H9 (cell line): ENCODE measurements at places on chromosomes 5 and 9.
A peak's percentile ranks its signal among the peaks of the same experiment; 100 is the strongest.

DNA sequence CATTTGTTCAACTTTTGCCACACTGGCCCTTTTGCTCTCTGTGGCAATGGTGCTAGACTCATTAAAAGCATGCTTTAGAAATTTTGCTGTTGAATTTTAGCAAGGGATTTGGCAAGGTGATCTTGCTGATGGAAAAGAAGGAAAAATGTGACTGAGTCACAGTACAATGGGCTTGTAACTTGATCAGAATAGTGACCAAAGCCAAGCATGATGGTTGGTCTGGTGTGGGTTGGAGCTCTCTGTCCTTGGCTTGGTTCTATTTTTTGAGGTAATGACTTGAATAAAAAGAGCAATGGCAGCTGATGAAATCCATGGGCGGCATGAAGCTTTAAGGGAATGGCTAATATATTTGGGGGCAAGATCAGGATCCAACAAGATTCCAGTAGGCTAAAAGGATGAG lies 114.4 kb upstream of the ZNF366 start:
- DNase-seq = no peak

- no peak for DNase-seq
These were observed 57.1 kb downstream of the SUSD1 start for GRCh38 chr9:112118009-112118408.

DNA sequence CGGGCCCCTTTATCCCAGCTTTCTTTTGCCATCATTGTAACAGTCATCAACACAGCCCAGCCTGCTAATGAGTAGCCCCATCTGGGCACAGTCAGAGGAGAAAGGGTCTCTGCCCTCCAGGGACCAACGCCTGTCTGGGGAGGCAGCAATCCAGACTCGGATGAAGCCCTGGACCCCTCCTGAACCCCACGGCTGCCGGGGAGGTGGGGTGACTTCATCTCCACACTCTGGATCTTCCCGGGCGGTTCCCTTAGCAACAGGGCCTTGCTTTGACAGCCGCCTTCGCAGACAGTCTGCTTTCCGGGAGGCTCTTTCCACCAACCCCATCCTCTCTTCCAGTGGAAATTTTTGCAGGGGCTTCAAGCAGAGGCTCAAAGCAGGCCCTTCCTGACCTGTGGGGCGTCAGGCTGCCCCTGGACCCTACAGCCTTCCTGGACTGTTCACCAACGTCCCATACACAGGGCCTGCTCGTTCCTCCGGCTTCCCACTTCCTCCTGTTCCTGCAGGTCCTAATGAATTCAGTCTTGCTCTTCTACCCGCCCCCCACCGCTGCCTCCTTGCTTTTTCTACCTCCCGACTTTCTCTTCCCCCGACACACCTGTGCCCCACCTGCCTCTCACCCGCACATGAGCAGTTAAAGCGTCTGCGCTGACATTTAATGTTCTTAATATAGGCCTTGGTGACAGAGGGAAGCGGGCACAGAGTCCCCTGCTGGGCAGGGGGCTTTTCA lies 161.7 kb upstream of the MVB12B start:
- DNase-seq = no peak

DNA sequence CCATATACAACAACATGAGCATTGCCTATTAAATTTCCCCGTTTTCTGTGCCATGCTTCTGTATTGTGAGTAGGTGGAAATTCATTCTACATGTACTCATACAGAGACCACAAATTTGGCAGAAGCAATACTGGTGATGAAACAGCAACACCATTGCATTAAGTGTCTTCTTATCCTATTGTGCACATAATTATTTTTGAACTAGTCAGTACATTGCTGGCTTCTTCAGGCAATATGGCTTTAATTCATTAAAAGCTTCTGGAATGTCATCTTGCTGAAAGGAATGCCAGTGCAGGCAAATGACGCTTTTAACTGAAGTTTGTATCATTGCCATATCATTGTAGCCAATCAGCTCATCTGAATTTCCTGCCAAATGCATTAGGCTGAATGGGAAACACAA lies 82.6 kb downstream of the KIAA1958 start:
- no peak for DNase-seq

GRCh38 chr9:116555556-116556155 lies 131.4 kb upstream of the TRIM32 start:
- no peak for DNase-seq

DNA sequence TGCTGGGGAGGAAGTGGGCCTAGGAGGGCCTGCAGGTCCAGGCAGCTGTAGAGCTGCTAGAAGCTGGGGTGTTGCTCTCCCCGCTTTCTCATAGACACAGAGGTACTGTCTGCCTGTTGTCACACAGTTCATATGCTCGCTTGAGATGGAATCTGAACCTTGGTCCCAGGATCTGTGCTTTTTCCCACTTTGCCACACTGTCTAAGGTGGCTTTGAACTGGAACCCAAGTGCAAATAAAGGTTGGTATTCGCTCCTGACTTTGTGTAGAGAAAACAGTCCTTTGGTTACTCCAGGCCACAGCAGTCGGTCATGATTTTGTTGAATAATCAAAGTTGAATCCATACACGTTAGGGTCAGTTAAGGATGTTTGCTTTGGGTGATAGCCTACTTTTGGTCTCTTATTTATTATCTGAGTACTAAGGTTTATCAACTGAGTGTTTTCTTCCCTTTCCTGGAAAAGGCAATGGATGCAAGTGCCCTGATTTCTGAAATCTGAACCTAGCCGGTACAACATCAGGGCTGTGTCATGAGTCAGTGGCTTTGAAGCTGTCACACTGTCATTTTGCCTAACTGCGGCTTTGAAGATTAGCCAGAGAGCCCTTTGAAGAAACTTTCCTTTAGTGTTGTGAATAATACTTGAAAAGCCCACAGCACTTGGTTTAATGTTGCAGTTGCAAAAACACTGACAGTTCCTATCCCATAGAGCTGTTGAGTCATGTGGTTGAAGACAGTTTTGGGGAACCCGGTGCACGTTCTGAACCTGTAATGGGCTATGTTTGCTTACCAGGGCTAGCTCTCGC lies 41.3 kb downstream of the HABP4 start:
- no peak for DNase-seq

- no peak for DNase-seq
These were observed 66.5 kb downstream of the COL27A1 start for GRCh38 chr9:114221706-114222465.

- DNase-seq = no peak
These were observed 65.9 kb downstream of the GLDC start for GRCh38 chr9:6579613-6580012.

DNA sequence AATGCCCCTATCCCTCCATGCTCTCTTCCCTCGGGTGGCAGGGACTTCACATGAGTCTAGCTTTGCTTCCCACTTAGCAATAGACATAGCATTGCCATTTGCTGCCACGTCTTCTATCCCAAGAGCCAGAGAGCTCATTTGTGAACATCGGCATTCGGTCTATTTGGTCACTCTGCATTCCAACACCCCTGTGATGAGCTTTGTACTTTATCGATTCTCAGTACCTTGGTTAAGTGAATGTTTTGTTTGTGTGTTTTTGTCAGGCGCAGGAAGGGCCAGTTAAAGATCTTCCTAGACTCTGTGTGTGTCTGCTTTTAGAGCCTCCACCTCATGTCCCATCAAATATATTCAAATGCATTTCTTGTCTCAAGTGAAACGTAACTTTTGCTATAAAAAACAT lies 141.7 kb downstream of the TARS1 start:
- DNase-seq = no peak

- DNase-seq = no peak
These were observed at the start of gene SH2D3C for GRCh38 chr9:127778280-127779135. Gene SH2D3C, minus strand, starts transcription at chr9:127778666. Its CDS starts 39 bp downstream, at chr9:127778627.

DNA sequence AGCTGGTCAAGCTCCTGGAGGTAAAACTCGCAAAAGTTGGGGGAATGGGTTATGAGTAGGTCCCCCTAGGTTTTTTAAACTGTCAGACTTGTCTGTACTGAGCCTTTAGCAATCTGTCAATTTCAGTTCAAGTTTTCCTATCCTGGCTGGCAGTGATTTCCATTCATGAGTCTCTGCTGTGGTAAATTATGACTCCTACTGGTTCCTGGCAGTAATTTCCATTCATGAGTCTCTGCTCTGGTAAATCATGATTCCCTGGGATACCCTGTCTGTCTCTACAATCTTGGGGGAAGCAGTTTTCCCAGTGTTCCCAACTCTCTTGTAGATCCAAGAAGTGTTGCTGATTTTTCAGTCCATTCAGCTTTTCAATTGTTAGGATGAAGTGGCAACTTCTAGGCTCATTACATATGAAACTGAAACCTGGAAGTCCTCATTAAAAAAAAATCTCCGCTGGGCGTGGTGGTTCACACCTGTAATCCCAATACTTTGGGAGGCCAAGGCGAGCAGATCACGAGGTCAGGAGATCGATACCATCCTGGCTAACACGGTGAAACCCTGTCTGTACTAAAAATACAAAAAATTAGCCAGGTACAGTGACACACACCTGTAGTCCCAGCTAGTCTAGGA lies 91.3 kb upstream of the GPBP1 start:
- DNase-seq = no peak

DNA sequence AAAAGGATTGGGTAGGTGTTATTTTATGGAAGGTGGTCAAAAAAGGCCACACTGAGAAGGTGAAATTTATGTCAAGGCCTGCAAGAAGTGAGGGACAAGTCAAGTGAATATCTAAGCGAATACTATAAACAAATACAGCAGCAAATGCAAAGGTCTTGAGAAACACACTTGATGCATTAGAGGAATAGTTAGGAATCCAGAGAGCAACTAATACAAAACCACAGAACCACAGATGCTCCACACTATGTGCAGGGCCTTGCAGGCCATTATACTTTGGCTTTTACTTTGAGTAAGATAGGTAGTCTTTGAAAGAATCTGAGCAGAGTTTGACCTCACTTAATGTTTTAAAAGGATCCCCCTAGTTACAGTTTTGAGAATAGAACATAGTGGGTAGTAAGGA lies 4.6 kb downstream of the ZNF622 start:
- DNase-seq = no peak

DNA sequence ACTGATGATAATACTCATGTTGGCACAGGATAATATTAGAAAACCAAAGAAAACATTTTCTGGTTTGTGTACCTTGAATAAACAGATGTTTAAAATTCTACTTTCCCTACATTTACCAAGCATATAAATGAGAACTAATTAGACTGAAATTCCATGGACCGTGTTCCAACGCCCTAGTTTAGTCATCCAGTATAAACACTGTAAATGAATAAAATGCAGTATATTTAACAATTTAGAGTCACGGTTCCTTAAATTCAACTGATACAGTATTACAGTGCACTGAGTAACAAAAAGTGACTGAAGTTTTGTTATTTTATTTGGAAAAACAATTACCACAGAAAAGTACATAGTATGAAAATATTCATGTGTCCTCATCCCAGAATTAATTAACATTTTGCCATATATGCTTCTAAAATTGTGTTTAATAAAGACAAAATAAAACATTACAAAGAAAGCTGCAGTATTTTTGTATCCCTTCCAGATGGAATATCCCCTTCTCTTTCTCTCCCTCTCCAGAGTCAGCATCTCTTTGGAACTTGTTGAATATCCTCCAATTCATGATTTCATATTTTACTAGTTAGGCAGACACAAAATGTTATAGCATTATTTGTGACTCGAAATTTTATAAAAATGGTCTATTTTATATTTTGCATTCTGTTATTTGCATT lies 112.5 kb downstream of the HMHB1 start:
- DNase-seq = no peak

GRCh38 chr5:141420855-141421488 lies at the start of gene PCDHGA11:
Gene PCDHGA11, plus strand, starts transcription at chr5:141421051. Its CDS starts 177 bp downstream, at chr5:141421228.
- DNase-seq = peak; percentile 74

GRCh38 chr5:74889523-74890105 lies 23.4 kb upstream of the FAM169A start:
- no peak for DNase-seq

DNA sequence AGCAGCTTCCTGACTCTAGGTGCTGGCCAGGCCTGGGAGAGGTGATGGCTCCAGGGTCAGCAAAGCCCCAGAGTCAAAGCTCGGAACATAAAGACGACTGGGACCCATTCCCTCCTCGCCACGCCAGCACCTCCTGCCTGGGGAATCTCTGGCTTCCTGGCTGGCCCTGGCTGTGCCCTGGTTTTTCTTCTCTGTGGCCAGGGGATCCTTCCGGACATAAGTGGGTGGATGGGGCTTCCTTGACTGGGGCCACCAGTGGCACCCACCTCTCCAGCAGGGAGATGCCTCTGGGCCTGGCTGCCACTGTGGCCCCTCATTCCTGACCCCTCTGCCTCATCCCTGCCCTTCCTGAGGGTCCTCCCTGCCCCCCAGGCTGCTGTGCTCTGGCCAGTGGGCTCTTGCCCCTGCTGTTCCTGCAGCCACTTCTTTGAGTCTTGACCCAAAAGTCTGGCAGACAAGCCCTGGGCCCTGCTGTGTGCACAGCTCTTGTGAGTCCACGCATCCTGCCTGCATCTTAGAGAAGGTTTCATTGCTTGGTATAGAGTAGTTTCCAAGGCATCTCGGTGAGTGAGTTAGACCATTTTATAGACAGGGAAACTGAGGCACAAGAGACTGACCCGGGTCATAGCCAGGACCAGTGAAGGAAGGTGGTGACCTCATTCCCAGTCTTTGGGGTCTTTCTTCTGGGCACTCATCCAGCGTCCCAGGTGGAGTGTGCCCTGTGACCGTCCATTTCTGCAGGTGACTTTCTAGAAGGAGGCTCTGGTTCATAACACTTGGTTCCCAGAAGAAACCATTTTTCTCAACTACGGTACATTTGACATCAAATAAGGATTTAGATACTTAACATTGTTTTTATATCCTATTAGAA lies 17.3 kb upstream of the LPCAT1 start:
- DNase-seq = no peak

GRCh38 chr5:68932830-68933434 lies 160.9 kb upstream of the SLC30A5 start:
- DNase-seq = no peak

- peak; percentile 52 for DNase-seq
These were observed 136.9 kb upstream of the ANKH start for GRCh38 chr5:15008476-15008875.

GRCh38 chr5:72523960-72524582 lies 16.9 kb upstream of the ZNF366 start:
- no peak for DNase-seq

DNA sequence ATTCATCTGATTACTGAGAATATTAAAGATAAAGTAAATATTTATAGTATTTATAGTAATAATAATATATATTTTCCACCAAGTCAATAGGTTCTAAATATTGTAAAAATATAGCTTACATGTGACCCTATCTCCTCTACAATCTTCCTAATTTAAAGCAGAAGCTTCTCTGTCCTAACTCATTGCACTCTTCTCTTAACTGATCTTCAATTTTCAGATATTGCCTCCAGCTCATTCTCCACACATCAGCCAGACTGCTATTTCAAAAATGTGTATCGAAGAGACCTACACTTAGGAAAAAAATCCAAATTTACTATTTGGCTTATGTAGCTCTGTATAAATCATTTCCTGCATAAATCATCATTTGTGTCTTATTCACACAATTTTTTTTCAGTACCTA lies 47.8 kb downstream of the CDH18 start:
- no peak for DNase-seq

DNA sequence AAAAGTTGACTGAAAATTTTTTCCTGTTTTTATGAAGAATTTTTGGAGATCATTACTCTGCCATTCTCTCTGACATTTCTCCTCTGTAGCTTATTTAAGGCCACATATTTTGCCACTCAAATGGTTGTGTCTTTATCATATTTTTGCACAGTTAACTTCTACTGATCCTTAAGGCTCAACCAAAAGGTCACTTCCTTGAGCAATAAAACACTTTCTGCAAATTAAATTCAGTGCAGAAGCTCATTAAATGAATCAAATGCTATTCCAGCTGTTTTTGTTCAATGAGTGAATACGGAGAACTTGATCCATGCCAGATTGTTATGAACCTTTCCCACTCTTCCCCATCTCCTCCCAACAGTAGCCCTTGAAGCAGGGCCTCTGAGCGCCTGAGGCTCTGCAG lies 93.8 kb upstream of the EPB41L4A start:
- DNase-seq = no peak

GRCh38 chr5:136811086-136811485 lies 445.7 kb upstream of the TRPC7 start:
- DNase-seq = no peak
